Neural crest cell (in vitro differentiated cells): ENCODE measurements at places on chromosomes 13 and 19.

GRCh38 chr13:112986946-112987681 lies 18.1 kb downstream of the MCF2L start:
- no peak for DNase-seq

DNA sequence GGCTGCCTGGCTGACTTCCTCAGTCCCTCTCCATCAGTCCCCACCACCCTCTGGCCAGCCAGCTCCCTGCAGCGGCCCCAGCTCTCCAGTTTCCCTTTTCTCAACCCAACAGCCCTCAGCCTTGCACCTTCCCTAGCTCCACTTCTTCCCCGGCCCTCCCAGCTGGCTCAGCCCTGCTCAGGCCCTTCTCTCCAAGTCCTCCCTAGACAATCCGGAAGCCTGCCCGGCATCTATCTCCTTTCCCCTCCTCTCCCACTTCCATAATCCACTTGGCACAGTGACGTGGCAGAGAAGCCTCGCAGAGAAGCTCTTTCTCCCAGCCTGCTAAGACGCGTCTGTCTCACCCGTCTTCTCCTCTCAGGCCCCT lies 1.1 kb downstream of the UBXN6 start:
- DNase-seq = no peak

DNA sequence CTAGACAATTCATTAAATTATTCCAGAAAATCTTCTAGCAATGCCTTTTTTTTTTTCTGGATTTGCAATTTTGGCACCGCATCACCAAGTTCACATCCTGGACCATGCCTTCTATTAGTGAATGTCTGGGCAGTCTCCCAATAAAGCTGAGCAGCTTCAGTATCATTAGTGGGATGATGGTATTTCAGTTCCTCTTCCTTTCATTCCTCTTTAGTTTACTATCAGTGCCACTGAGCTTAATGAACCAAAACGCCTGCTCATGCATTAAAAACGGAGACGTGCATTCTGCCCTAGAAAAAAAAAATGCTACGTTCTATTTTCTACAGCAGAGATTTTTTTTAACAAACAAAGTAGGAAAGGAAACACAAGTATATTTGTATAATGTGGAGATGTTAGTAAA lies 343.0 kb downstream of the PCDH9 start:
- no peak for DNase-seq

GRCh38 chr19:3368441-3368795 lies 2.0 kb downstream of the NFIC start:
- DNase-seq = no peak

DNA sequence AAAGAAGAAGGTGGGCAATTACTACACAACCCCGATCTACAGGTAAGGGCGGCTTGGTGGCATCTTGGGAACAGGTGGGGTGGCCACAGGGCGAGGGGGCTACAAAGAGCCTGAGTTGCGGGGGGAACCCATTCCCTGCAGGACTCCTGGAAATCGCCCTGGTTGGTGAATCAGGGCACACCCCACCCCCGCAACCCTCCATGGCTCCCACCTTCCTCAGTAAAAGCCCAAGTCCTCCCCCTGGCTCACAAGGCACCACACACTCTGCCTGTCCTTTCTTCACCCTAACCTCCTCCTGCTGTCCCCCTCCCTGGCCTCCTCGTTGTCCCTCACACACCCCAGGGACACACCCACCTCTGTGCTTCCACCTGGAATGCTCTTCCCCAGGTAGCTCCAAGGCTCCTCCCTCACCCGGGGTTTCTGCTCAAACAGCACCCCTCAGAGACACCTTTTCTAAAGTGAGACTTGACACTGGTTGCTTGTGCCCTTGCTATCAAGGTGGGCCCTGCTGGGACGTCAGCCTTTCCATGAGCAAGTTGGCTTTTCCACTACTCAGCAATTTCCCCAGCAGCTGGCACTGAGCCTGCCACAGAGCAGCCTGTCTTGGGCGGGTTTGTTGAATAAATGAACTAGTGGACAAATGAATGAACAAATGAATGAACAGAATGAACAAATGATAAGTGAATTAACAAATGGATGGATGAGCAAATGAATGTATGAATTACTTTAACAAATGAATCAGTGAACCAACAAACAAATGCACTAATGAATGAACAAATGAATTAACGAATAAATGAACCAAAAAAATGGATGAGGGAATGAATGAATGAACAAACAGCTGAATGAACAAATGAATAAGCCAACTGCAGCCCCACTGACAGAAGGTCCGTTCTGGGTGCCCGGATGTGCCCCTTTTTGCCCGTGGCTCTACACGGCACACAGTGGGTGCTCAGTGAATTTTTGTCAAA lies 6.2 kb upstream of the MRI1 start:
- no peak for DNase-seq

DNA sequence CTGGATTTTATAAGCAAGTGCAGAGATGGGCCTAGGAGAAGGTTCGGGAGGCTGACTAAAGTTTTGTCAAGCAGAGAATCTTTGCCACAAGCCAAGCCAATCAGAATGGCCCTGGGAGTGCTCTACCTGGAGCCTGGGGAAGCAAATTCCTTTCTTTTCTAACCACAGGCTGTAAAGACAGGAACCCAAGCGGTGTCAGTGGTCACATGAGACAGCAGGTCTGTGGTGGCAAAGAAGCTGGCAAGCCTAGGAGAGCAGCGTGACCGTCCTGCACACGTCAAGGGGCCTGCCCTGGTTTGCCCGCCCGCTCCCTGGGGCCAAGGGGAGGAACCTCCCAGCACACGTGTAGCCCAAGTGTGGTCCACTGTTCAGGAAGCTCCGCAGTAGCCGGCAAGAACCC lies 90.8 kb downstream of the IPO5 start:
- no peak for DNase-seq

DNA sequence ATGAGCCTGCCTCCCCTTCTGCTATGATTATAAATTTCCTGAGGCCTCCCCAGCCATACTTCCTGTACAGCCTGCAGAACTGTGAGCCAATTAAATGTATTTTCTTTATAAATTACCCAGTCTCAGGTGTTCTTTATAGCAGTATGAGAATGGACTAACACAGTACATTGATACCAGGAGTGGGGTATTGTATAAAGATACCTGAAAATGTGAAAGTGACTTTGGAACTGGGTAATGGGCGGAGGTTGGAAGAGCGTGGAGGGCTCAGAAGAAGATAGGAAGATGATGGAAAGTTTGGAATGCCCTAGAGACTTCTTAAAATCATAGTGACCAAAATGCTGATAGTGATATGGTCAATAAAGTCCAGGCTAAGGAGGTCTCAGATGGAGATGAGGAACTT lies 32.8 kb downstream of the NEK5 start:
- no peak for DNase-seq

DNA sequence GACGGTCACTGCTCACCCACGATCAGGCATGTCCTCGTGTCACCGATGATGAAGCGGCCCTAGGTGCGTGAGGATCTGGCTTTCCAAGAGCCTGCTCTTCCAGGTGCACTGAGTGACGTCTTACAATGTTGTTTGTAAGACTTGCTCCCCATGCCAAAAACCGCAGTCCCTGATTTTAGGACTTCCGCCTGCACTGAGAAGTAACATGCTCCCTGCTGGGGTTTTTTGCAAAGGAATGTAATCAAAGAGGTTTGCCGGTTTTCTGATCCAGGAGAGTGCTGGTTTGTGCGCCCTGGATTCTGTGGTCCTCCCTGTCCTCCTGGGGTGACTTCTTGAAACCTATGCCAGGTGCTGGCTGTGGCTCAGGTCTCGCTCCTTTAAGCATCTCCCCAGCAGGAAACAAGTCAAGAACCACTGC lies 38.8 kb downstream of the MYO9B start:
- no peak for DNase-seq

- DNase-seq = no peak
Measured at GRCh38 chr13:112053167-112053743, 13.7 kb upstream of the SOX1 start.

- no peak for DNase-seq
Measured at GRCh38 chr19:51959791-51960190, 26.8 kb downstream of the ZNF350 start.

DNA sequence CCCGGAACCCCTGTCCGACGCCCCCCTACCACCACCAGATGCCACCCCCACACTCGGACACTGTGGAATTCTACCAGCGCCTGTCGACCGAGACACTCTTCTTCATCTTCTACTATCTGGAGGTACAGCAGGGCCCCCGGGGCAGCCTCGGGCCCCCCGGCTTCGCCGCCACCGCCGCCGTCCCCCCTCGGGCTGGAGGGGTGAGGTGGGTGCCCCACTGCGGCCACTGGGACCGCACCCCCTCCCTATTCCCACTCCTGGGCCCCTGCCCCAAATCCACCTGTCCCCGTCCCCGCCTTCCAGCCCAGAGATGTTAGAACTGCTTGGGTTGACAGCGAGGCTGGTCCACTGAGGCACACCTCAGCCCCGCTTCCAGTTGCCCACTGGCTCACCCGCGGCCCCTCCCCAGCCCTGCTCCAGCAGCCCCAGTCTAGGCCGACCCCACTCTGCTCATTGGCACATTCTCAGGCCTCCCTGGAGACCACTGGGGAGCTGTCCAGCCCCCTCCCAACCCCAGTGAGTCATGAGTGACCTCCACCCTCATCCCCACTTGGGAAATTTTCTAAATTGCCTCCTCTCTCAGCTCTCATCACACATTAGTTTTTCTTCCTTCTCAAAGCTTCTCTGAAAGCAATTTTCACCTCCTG lies 6.5 kb downstream of the LENG1 start:
- no peak for DNase-seq

DNA sequence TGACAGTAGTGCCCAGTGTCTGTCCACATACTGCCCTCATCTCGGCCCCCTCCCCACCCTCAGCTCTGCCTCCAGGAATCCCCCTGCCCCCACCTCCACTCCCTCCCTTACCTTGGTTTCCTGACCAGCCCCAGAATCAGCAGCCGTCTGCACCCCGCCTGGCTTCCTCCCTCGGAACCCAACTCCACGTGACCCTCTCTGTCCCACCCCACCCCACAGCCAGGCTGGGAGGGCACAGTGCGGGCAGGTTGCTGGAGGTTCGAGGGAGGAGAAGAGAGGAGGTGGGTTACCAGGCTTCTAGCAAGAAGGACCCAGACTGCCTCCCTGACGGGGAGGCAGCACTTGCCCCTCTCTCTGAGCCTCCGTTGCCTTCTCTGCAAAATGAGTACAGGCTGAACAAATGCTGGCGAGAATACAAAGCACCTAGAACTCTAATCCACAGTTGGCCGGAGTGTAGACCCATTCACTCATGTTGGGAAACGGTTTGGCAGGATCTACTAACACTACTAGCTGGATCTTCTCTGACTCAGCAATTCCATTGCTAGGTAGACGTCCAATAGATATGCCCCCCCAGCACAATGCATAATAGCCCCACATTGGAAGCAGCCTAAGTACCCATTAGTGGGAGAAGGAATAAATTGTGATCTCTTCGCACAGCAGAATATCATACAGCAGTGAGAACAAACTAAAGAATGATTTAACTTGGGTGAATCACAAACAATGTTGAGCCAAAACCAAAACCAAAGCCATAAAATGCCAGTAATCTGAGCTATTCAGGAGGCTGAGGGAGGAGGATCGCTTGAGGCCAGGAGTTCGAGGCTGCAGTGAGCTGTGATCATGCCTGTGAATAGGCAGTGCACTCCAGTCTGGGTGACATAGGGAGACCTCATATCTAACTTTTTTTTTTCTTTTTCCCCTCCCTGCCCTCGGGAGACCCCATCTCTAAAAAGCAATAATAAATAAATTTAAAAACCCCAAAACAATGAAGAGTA lies at the start of gene RASAL3:
RASAL3 (minus strand) TSS at position 151 of the 992 bp plus-strand sequence. CDS start 186 bp downstream, outside the sequence.
- DNase-seq = no peak

GRCh38 chr19:55563261-55563690 lies 17.4 kb downstream of the ZNF579 start:
- no peak for DNase-seq

- DNase-seq = no peak
Measured at GRCh38 chr13:114128624-114129522, 3.5 kb downstream of the RASA3 start.
